ENCODE measurements at places on chromosomes 1 and 21.

- no peak for DNase-seq
Observed at GRCh38 chr1:81071072-81071858, 729.5 kb upstream of the ADGRL2 start.

DNA sequence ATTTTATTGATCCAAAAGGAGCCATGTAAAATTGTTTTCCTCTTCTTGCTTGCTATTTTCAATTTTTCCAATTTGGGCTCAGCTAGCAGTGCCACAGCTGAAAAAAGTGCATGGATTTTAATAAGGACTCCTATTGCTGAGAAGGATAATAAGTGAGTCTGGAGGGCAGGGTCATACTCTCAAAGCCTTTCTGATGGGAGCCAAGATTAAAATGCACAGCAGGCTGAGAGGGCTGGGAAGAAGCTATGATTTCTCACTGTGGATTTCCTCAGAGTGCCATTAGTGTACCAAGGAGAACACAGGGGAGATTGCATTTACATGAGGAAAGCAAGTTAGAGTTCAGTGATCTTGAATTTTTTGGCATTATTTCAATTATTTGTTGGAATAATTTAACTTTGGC lies 261.3 kb downstream of the ST6GALNAC3 start:
- DNase-seq: no peak

DNA sequence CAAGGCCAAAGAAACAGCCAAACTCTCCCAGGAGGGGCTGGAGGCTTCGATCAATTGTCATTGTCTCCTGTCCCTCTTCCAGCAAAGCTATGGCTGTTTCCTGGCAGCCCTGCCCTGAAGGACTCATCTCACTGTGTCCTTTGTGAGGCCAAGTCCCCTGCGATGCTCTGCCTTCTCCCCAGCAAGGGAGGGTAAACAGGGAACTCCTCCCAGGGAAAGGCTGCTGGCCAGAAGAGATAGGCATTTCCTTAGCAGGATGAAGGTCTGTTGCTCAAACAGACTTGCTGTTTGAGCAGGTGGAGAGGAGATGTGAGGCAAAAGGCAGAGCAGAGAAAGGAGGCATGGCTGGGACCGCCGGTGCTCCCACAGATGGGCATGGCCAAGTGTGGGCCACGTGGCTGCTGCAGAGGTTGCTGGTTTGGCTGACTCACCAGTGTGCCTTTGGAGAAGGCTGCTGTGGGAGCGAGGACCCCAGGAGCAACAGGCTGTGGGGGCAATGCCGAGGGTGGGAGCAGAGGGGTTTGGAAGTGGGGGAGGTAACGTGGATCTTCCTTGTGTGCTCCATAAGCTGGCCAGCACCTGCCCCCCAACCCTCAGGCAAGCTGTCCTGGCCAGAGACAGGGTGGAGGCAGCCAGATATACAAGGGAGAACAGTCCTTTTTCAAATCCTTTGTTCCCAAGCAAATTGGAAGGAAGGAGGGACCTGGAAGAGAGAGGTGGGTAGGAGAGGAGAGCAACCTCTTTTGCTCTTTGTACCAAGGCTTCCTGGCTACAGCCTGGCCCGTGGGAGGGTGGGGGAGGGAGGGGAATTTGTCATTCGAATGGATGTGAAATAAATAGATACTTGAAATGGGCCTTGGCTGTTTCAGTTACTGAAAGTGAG lies 449.8 kb downstream of the SIPA1L2 start:
- no peak for DNase-seq

GRCh38 chr1:244154872-244155531 lies 103.9 kb downstream of the ZBTB18 start:
- DNase-seq: no peak

DNA sequence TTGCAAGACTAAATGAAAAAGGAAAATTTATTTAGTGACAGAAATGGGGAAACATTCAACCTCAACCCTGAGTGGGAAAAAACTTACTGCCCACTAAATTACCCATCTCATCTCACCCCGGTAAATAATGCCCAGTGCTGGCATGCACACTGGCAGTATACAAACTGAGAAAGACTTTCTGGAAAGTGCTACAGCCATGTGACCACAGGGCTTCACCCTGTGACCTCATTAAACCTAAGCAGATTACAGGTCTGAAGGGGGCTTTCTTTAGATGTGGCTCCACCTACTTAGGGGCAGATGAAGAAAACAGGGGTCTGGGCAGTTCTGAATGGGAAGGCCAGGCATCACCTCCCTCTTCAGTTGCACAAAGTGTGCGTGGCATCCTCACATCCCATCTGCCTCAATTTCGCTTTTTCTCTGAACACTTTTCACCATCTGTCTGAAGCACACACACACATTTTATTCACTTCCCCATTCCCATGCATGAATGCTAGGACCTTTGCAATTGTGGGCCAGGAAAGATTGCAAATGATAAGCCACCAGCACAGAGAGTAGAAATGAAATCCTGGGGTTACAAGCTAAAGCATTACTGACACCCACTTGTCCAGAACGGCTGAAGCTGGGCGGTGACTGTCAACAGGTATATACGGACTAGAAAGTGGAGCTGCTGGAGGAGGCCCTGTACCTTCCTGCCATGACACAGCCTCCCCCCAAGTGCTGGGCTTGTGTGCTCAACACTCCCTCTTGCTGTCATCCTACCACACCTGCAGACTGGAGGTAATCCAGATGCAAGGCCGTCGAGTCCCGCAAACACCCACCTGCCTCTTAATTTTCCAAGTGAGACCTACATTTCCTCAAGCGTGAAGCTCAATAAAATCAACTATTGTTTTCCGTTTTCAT lies 2.7 kb downstream of the NADK start:
- no peak for DNase-seq

GRCh38 chr1:22143065-22144033 lies at the start of gene WNT4:
WNT4 (minus strand) TSS chr1:22143097; CDS start chr1:22142922, 175 bp downstream.
- peak; percentile 19 for DNase-seq

DNA sequence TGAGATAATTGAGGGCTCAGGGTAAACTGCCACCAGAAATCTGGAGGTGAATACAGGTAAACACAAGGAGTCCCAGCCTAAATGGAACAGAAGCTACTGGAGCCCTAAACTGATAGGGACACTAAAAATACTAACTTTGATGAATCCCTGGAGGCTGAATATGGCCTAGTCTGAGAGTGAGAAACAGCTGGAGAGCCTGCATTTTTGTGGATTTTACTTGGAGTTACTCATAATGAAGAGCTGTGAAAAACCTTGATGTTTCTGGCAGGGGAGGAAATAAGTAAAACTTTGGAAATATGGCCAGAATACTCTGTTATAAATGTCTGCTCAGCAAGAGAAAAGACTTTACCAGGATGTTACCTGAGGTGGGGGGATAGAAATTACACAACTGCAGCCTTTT lies 164.4 kb downstream of the LIPI start:
- DNase-seq: no peak

DNA sequence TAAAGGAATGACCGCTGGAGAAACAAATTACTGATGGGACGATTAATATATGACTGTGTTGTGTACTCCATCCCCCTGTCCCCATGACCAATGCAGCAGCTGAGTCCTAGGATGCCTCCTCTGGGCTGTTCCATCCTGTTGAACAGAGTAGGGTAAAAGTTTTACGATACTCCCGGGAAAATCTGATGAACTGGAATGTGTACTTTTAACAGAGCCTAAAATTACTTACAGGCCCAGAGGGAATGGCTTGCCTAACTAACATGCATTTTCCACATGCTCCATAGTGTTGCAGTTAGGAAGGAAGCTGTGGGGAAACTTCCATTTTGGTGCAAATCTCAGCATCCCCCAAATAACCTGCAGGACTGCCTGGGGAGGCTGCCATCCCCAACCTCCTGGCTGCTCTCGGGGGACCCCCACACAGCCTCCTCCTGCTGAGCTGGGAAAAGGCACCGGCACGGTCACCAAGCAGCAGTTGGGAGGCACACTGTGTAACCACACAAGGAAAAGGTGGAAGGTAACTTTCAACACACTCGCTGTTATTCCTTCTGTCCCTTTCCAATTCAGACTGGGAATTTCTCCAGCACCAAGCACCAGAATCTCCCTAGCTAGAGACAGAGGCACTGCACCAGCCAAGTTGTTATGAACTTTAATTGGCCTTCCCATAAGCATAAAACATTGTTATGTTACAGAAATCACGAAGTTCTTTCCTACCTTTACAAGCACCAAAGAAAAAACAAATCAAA lies 97.2 kb downstream of the BCAR3 start:
- DNase-seq: no peak

DNA sequence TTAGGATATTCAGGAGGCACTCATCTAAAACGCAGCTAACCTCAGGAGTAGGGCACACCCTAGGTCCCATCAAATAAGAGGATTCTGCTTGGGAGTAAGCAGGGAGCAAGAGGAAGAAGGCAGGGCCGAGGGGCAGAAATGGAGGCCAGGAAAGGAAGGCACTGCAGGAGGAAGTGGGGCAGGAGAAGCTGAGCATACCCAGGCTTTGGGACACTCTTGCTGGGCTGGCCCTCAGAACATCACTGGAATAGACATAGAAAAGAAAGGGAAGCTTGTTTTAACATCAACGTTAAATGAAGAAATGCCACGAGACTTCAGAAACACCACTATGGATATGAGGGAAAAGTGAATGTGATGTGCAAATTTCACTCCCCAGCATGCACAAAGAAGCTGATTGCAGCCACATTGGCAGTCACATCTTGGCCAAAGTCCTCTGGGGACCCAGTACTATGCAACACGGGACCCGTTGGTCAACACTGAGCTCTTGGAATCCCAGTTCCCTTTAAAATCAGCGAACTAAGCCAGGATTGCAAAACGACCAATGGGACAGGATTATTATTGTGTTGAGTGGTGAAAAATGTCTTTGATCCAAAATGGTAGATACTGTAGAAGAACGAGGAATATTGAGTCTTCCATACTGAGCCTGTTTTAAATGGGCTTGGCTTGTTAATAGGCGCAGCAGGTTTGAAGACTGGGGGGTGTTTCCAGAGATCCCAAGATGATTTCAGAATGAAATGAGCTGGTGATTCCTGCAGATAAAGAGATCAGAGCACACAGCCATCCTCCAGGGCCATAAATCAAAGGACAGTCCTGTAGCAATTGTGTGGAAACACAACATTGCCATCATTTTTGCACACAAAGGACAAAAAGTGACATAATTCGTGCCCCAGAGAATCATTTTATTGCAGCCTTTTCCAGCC lies 152.4 kb downstream of the TOMM20 start:
- no peak for DNase-seq

DNA sequence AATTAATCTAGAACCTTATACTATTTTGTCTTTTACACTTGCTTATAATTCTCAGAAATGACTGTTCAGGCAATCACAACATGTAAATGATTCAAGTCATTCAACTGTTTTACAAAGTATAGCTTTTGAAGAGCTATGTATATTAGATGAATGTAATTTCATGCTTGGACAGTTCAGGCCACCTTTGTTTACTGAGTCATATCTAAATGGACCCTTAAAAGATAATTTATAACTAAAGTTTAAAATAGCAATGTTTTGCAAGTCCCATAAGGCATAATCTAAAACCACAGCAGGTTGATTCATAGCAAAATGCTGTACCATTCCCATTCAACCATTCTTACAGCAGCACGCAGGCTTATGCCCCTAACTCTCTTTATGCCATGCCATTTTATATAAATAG lies 64.8 kb downstream of the PIK3R3 start:
- no peak for DNase-seq

- DNase-seq: no peak
Observed at GRCh38 chr21:43842742-43843141, 22.3 kb upstream of the AGPAT3 start.

GRCh38 chr1:166972826-166973225 lies 2.5 kb downstream of the ILDR2 start:
- no peak for DNase-seq

GRCh38 chr1:196409586-196409985 lies 198.7 kb downstream of the KCNT2 start:
- DNase-seq: no peak

GRCh38 chr1:8179132-8179793 lies 138.7 kb upstream of the SLC45A1 start:
- DNase-seq: no peak

DNA sequence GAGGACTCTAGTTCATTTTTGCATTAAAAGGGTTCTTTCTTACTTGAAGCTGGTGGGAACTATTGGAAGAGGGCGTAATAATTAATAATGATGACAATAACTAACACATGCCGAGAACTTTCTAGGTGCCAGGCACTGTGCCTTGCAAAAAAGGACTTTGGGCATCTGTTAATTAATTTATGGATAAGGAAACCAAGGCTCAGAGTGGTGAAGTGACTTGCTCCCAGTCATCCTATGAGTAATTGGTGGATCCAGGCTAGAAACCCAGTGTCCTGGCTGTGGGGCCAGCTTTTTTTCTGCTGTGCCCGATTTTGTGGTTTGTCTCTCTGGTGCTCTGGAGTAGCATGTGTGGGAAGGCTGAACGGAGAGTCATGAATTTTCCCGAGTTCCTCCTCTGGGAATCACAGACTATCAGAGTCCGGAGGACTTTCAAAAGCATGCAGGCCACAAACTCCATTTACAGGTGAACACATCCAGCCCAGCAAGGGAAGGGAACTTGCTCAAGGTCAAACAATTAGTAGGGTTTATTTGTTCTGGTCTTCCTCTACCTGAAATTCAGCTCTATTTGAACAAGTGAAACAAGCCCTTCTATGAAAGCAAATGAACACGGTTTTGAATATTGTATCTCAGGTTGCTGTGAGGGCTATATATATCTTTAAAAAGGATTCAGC lies 23.4 kb downstream of the ROR1 start:
- DNase-seq: no peak

DNA sequence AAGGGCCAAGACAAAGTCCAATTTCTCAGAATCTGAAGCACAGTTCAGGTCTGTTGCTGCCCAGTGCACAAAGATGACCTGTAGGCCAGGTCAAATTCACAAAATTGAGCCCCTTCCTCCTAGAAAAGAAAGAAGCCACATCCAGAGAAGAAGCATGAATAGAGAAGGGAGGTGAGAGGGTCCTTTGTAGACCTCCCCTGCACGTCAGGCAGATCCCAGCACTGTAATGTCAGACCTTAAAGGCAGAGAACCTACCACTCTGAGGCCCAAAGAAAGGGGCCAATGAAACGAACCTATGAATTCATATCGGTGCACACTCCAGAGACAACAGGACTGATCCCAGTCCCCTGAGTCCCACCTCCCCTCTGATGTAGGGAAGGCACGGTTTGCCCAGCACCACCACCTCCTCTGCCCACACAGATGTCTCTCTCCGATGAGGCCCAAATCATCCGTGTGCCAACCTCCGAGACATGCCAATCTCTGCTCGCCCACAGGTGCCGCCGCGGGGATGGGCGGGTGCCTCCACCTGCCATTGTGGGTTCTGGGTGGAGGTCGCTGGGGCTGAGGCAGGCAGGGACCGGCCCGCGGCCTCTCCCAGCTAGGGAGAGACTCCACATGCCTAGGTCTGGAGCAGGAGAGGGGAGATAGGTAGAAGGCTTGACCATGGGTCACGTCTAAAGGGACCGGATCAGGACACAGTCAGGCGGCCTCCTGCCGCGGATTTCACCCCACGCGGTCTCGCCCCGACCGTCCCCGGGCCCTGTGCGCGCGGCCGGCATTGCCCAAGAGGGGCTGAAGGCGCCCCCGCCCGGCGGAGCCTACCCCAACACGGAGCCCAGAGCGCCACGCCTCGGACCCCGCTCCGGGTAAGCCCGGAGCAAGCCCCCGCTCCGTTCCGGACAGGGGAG lies 42.1 kb downstream of the RRAGC start:
- DNase-seq: no peak

- no peak for DNase-seq
Observed at GRCh38 chr1:80982831-80983230, 817.9 kb upstream of the ADGRL2 start.

Measured in stimulated activated CD4-positive, alpha-beta T cell treated with anti-CD3 and anti-CD28 coated beads, Interleukin-12 subunit alpha, Interleukin-12 subunit beta, amount 100 ng/mL, for 4 hours (primary cell).